ENCODE measurements at places on chromosomes 16 and 17.

GRCh38 chr16:65406933-65407332 lies 285.1 kb upstream of the CDH11 start:
- DNase-seq = no peak

- no peak for DNase-seq
These were observed 23.9 kb downstream of the DNAI2 start for GRCh38 chr17:74297941-74298340.

DNA sequence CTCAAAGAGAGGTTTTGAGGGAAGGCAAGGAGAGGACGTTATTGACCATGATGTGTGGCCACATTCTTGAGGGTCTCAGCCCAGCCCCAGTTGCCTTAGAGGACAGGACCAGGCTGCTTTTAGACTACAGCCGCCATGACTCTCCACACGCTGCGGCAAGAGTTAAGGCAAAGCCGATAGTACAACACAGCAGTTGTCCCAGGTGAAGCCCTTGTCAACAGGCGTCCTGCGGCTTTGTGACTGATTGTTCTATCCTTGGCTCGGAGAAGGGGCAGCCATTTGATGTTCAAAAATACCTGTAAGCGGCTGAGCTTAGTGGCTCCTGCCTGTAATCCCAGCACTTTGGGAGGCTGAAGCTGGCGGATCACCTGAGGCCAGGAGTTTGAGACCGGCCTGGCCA lies 28.8 kb downstream of the TMEM92 start:
- no peak for DNase-seq

DNA sequence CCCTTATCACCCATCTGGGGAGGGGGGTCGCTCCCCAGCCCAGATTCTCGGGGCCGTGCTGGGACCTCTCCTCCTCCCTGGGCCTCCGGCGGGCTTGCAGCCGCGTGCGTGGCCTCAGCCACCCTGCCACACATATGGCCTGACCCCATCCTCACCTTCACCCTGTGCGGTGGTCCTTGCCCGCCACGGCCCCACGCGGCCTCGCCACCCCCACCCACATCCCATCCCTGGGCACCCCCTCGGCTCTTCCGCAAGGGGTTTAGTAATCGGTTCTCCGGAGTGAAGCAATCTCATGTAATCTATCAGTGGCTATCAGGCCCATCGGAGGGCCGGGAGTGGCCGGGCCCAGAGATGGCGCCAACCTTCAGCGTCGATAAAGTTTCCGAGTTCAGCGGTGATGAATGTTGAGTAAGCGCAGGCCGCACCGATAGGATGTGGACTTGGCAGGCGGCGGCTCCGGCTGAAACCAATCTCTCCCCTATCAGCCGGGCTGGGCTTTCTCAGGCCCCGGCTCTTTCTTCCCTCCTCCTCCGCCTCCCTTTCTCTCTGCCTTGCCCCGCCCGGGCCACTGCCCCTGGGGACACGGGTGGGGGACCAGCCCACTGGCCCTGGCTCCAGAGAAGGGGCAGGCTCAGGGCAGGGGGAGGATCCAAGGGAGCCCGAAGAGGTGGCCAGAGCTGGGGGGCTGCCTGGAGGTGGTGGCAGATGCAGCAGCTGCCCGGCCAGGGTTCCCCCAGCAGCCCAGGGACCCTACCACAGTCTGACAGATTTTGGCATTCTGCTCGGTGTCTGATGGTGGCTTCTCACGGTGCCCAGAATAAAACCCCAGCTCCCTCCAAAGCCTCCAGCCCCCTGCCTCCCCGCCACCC lies 20.8 kb downstream of the ZFPM1 start:
- DNase-seq = no peak

DNA sequence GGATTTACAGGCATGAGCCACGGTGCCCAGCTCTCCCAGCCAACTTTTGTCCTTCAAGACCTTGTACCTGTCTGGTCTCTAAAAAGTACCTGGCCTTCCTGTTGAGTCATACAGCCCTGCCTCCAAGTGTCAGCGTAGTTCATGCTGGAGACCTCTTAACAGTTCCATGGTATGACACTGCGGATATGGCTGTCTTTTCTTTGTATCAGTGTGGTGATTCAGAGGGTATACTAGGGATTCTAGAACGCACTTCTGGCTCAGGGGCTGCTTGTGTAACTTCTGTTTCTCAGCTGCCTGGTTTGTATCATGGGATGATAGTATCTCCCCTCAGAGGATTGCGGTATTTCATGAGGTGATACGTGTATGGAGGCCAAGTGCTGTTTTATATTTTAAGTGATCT lies 2.0 kb upstream of the TMEM11 start:
- DNase-seq = no peak

- DNase-seq = no peak
These were observed 11.7 kb upstream of the ERN2 start for GRCh38 chr16:23724785-23725131.

DNA sequence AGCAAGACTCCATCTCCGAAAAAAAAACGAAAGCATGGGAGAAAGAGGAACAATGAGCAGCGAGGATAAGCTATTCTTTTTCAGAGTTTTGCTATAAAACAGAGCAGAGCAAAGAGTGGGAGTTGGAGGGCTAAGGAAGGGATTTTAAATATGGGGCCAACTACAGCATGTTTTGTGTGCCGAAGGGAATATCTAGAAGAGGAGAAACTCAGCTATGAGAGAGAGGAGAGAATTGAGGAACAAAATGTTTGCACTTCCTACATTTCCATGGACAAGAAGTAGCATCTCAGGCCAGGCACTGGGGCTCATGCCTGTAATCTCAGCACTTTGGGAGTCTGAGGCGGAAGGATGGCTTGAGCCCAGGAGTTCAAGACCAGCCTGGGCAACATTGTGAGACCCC lies 13.1 kb upstream of the GRB2 start:
- no peak for DNase-seq

- no peak for DNase-seq
These were observed 1.2 kb downstream of the RNF167 start for GRCh38 chr17:4941319-4941610.

DNA sequence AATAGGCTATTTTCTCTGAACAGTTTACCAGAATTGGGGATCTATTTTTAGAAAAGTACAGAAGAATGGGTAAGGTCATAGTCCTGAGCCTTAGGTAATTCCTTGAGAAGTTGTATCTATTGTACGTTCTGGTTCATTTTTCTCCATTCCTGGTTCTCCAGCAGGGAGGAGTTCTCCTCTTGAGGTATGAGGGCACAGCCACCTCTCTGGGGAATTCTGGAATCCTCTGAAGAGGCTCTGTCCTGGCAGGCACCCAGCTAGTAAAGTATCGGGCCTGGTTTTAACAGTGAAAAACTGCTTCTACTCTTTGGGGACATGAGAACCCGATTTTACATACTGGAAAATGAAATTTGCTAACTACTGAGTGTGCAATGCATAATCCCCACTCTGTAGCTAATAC lies 19.6 kb upstream of the PMFBP1 start:
- no peak for DNase-seq

DNA sequence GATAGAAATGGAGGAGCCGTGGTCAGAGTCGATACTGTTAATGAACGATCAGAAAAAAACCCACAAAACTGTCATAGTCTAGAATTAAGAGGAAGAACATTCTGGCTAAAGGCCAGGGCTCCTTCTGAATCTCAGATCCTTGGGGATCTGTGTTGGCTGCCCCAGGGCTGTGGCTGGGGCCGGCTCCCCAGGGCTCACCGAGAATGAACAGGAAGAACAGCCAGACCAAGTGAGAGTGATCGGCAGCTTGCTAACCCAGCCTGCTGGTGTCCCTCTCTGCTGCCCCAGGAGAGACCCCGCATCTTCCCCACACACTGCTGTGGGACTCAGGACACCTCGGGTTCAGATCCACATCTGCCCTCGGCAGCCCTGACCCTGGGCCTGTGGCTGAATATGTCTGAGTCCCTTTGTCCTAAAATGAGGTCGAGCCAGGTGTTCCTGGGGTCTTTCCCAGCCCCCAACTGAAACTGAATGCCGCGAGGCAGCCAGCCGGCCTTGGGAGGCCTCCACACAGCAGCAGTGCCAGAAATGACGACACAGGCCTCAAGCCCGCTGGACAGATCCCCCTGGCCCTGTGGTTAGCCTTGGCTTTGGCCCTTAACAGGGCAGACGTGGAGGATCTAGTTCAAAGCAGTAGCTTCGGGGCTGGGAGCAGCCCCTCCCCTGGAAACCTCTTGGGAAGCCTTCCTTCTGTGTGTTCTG lies 23.9 kb upstream of the CLEC18A start:
- no peak for DNase-seq

DNA sequence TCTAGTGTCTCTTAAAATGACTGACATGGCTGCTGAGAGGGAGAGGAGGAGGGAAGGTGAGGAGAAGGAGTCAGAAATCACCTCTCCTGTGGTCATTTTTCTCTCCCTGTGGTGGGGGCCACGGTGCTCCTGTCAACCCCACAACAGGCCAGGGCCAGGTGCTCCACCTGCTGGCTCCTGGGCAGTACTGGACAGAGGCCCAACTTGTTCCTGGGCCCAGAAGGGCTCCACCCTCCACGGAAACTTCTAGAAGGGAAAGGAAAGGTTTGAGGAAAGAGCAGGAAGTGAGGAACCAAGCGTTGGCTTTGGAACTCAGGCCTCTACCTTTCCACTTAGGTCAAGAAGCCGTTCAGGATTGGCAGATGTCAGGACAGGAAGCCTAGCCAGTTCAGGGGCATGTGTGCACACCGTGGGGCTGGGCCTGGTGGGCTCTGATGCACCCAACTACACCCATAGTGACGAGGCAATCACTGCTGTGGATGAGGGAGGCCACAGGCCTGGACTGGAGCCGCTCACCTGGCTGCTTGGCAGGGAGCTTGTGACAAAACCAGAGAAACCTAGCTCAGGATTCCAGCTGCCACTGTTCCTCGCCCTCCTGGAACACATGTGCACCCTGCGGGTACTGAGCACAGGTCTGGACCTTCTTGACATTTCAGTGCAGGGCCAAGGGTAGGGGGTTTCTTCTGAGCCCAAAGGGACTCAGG lies 36.1 kb downstream of the WNT3 start:
- no peak for DNase-seq

GRCh38 chr17:58234512-58234911 lies 3.9 kb upstream of the LPO start:
- DNase-seq = no peak

DNA sequence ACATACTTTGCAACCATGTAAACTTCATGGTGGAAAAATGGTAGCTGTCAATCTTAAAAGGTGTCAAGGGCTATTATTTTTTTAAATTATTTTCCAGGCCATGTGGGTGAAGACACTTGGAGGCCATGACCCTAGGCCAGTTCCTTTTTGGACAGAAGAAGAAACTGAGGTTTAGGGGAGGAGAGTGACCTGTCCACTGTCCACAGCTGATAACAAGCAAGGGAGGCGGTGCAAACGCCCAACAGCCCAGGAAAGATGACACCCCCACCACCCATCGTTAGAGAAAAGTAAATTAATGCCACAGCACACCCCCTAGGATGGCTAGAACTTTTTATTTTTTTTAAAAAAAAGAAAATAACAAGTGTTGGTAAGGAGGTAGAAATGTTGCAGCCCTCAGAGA lies 19.2 kb downstream of the ENPP7 start:
- no peak for DNase-seq

- DNase-seq = no peak
These were observed 197.9 kb downstream of the RBFOX3 start for GRCh38 chr17:79412886-79413390.

GRCh38 chr17:40024901-40025300 lies 9.7 kb downstream of the CSF3 start:
- DNase-seq = no peak

DNA sequence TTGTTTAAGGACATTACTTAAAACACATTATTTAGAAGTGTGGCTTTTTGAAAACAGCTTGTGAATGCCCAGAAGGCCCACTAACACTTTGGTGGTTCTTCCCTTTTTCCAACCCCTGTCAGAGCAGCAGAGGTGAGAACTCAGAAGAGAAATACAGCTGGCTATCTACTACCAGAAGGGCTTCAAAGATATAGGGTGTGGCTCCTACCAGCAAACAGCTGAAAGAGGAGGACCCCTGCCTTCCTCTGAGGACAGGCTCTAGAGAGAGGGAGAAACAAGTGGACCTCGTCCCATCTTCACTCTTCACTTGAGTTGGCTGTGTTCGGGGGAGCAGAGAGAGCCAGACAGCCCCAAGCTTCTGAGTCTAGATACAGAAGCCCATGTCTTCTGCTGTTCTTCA lies 6.9 kb upstream of the RAPGEFL1 start:
- no peak for DNase-seq

- DNase-seq = no peak
These were observed 40.3 kb upstream of the KIFC3 start for GRCh38 chr16:57842601-57843000.

DNA sequence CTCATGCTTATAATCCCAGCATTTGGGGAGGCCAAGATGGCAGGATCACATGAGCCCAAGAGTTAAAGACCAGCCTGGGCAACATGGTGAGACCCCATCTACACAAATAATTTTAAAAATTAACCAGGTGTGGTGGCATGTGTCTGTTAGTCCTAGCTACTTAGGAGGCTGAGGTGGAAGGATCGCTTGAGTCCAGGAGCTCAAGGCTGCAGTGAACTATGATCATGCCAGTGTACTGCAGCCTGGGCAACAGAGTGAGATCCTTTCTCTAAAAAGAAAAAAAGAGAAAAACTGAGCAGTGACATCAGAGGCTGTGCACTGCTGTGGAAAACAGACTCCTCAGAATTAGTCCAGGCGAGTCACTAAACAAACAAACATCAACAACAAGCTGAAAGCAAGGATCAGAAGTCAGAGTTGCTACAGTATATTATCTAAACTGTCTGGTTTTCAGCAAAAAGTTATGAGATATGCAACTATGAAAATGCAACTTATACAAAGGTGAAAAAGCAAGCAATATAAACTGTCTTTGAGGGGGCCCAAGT lies 39.3 kb downstream of the CBFB start:
- DNase-seq = no peak

DNA sequence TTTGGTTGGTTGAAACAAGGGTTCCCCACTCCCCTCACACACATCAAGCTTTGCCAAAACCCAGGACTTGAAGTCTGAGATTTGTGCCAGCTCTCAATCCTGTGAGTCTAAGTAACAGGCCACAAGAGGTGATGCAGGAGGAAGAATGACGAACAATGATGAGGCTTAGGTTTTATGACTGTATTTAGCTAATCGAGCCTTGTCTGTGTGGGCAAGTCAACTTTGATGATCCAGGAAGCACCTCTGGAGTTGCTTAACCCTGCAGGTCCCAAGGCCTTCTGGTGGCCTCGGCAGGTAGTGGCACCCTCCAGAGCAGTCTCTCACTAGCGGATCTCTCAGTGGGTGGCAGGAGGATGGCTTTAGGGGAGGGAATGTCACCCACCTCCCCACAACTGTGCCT lies 28.7 kb downstream of the CDK5RAP3 start:
- no peak for DNase-seq

DNA sequence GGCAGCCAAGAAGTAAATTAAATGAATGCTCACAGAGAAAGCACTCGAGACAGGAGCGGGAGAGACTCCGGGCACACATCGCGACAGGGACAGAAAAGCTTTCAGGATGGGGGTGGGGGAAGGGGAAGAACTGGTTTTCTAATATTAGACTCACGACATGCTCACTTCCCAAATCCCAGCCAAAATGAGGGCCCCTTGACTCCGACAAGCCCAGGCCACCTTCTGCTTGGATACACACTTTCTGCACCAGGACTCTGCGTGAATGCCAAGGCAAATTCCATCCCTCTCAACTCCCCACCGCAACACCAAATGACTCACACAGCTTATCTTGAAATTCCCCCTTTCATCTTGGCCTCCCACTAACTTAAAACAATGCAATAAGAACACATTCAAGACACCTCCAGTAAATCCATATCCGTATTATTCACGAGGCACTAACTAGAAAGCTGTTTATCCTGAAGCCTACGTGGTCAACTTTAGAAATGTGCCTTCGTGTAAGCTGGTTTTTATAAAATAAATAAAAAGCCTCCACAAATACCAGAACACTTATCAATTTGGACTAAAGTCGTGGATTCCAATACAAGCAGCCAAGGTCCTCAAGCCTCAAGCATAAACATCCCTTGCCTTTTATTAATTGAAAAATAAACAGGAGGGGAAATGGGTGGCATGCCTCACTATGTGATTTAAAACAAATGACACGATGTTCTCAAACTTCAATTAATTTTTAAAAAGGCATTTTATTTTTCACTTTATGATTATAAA lies 46.1 kb downstream of the NXN start:
- DNase-seq = no peak

Measured in stimulated activated CD4-positive, alpha-beta T cell treated with anti-CD3 and anti-CD28 coated beads, Interleukin-4, amount 100 ng/mL, for 4 hours (primary cell).